NAMALWA (cell line): ENCODE measurements at places on chromosomes 12 and 14.

DNA sequence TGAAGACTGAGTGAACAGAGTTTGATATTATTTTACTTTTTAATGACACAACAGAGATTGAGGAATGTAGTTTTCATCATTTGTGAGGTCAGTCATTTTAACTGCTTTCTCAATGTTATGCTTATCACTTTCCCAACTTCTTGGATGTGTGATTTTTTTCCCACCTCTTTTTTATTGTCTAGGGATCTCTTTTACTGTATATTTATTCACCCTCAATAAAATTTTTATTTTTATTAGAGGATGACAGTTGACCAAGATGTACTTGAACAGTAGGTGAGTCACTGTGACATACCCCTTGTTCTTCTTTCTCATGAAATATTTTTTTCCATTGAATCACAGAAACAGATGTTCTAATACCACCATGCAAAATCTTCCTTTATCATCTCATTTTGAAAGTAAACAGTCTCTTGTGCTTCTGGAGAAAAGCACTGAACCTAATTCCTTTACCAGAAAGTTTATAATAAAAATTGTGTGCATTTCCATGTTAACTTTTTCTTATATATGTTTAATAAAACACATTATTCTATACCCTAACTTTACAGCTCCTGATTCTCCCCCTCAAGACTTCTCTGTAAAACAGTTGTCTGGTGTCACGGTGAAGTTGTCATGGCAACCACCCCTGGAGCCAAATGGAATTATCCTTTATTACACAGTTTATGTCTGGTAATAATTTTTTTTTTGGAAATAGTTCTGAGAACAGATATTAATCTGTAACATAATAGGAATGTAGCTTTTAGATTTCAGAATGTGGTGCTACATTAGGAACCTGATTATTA lies 65.9 kb downstream of the PTPRQ start:
- no peak for DNase-seq

DNA sequence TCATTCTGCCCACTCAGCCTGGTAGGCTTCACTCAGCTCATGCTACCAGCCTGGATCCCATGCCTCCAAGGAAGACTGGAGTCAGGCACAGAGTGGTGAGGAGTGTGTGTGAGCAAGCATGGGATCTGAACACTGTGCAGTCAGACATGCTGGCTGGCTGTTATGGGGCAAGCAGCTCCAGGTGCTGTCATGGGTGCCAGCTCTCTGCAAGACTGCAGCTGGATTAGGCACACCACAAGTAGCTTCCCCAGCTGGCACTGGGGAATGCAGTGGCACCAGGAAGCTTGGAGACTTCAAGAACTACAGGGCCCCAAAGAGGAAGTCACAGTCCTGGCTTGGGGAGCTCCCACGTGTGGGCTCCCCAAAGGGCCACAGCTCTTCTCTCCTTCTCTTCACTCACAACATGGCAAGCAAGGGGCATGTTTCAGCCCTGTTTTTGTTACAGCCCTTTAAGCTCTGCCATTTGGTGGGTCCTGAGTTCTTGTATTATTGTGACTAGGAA lies 202.5 kb downstream of the VRK1 start:
- DNase-seq: no peak

DNA sequence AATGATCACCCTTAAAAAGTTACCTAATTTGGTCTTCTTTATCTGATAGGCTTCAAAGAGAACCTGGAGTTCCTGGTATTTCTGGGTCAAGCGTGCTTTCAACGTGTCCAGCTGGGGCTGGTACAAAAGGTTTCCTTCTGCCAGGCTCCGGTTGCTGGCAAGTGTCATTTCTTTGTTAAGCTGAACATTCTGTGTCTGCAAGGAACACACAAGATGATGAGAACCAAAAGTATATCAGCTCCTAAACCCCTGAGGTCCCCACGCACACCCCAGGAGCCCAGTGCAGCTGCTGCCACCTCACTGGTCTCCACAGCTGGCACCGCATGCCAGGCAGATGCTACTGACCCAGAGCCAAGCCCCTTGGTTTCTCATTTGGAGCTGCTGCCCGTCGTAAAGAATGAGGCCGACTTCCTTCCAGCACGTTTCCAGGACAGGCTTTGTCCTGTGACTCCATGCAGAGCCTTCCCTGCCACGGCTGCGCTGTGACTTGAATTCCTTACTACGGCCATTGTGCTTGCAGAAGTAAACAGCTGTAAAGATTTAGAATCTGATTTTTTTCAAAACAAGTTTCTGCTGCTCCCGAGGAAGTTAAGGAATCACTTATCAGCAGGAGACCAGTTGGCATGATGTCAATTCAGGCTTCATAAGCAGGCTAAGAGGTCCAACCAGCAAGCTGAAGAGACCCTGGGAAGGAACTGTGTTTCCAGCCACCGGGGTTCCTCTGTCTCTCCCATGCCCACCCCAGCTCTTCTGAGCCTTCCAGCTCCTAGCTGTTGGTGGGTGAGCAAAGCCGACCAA lies 24.9 kb downstream of the VPS37B start:
- DNase-seq: peak; percentile 35

DNA sequence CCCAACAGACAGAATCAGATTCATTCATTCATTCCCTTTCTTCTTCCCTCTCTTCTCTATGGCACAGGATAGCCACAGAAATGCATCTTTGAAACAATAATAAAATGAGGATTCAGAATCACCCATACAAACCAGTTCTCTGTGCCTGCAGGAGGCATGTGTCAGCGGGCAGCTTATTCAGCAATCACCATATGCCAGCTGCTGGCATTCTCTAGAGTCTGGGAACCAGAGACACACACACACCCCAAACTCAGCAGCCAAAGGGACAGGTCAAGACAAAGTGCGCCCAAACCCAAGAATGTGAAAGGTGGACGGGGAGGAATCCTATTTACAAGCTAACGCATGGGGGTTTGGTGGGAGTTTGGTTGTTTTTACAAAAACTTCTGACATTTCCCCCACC lies 14.1 kb downstream of the ARF3 start:
- DNase-seq: no peak

- peak; percentile 6 for DNase-seq
Measured at GRCh38 chr14:36524874-36525745, 5.1 kb upstream of the NKX2-1 start.

DNA sequence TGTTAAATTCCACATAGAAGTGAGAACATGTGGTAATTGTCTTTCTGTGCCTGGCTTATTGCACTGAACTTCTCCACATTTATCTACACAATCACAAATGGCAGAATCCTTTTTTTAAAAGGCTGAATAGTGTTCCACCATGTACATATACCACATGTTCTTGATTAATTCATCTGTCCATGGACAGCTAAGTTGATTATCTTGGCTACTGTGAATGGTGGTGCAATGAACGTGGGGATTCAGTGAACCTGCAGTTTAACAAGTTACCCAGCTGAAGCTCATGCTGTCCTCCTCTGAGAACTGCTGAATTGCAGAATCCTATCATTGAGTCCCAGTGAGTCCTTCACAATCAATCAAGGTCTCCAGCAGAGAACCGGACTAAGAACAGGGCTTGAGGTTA lies 74.9 kb downstream of the TBK1 start:
- no peak for DNase-seq

GRCh38 chr12:42957136-42957535 lies 367.6 kb upstream of the PRICKLE1 start:
- DNase-seq: no peak

DNA sequence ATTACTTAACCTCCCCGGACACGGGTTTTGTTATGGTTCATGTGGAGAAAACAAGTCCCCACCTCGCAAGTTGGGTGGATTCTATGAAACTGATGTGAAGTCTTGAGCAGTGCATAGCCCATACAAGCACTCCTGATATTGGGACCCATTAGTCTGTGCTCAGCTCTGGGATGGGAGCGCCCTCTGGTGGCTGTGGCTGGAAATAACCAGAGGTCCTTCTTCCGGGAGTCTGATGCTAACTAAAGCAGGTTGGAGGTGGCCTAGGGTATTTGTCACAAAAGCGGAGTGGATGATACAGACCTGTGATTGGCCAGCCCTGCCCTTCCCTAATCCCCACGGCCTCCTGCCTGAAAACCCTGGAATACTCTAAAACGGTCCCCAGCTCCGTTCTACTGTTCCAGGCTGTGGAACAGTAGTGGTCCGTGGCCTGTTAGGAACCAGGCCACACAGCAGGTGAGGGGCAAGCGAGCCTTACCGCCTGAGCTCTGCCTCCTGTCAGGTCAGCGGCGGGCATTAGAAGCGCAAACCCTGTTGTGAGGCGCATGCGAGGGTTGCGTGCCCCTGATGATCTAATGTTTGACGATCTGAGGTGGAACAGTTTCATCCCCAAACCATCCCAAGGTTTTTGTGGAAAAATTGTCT lies 6.4 kb downstream of the SLC48A1 start:
- DNase-seq: peak; percentile 95

GRCh38 chr14:63578300-63578699 lies 35.1 kb upstream of the PPP2R5E start:
- no peak for DNase-seq

GRCh38 chr14:52395728-52396127 lies 81.6 kb downstream of the PTGER2 start:
- DNase-seq: no peak

GRCh38 chr14:103891667-103892215 lies 36.5 kb upstream of the TDRD9 start:
- no peak for DNase-seq

- DNase-seq: no peak
Measured at GRCh38 chr12:1918884-1919236, 408 bp upstream of the CACNA2D4 start.

GRCh38 chr12:4824380-4824779 lies 85.3 kb upstream of the KCNA1 start:
- no peak for DNase-seq

DNA sequence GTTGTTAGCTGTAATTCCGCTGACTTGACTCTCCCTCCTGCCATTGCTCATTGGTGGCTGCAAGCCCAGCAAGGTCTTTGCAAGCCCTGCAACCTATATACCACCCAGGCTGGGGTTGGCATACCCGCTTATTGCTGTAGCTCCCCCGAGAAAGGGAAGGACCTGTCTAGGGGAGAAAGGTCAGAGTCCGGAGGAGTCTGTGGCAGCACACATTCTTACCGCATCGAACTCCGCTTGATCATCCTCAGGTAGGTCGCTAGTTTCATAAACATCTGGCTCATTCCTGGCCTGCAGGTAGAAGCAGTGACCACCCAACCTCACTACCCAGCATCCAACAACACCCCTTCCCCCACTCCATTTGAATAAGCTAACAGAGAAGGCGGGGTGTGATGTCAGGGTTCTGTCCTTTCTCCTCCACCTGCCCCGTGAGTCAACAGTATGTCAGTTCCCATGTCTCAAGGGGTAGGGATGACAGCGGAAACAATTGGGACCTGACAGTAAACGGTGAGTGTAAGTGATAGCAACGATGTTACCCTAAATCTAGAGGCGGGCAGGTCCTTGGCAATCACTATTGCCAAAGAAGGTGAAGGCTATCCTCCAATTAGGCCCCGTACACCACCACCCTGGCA lies 1.1 kb downstream of the DCTN2 start:
- DNase-seq: no peak

DNA sequence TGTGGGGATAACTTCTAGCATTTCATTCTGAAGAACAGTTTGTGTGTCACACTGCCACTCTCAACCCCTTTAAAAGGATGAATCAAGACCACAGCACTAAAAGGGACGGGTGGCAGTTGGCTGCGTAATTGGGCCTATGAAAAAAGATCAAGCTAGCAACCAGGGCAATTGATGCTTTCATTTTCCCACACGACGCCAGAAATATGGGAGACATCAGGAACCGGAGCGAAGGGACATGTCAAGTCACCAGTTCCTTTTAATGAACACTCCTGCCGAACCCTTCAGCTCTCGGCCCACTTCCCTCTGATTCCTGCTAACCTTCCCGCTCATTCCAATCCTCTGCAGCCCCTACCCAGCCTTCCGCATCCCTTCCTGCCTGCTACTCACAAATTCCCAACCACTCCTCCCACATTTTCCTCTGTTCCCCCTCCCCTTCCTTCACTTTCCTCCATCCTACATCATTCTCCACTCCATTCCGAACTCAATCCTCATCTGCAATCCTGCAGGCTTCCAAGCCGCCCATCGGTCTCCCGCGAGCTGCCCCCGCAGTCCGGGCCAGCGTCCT lies 753 bp downstream of the CSRNP2 start:
- DNase-seq: peak; percentile 26

- no peak for DNase-seq
Measured at GRCh38 chr12:132105467-132105866, 38.7 kb downstream of the DDX51 start.

DNA sequence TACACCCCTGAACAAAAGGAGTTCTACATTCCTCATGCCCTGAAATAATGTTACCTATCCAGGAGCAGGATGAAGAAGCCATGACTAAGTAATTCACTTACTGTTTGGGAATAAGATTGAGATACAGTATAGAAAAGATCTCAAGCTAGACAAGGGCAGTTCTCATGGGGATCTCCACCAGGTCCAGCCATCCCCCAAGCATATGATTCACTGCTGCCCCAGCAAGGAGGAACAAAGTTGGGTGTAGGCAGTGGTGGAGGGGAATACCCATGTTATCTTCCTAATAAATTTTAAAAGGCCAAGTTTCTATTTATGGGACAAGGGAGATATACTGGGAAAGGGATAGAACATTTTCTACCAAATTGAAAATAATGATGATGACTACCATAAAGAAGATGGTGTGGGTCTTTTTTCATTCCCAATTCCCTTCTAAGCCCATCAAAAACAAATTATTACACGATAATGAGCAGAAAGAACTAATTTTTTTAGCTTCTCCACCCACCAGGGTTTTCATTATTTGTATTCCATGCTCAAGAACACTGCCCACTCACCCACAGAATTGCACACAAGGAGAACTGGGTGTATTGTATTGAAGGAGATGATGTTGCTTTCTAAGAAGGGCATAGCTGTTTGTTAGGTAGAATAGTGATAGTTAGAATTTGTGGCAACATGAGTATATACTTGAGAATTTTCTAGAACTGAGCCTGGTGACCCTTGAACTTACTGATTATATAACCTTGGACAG lies 204.6 kb downstream of the BTG1 start:
- DNase-seq: no peak

DNA sequence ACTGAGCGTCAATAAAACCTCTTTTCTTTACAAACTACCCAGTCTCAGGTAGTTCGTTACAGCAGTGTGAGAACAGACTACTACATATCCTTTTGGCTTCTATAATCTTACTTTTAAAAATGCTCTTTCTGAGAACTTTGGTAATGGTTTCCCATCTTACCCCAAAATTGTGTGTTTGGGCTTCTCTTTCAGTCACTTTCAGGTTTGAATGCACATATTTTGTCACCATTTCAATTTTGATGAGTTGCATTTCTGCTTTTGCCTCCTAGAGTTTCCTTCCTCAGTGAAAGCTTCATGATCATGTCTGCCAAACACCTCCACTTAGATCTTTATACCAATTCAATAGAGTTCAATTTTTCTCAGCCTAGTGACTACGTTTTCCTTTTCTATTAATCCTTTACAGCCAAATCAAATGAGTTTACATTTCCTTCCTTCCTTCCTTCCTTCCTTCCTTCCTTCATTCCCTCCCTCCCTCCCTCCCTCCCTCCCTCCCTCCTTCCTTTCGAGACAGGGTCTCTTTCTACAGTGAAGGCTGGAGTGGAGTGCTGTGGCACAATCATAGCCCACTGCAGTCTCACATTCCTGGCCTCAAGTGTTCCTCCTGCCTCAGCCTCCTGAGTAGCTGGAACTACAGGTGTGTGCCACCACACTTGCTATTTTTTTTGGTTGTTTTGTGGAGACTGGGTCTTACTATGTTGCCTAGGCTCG lies 124.9 kb downstream of the BCAT1 start:
- no peak for DNase-seq
